ENCODE measurements at places on chromosomes 5 and 9. TPM values are rescaled to one million over a fixed set of nuclear protein-coding genes. Genes with fewer than 3 reads are reported as not detected.
A peak's percentile ranks its signal among the peaks of the same experiment; 100 is the strongest.

Gene NRG2
- 0.21 TPM for polyA plus RNA-seq

DNA sequence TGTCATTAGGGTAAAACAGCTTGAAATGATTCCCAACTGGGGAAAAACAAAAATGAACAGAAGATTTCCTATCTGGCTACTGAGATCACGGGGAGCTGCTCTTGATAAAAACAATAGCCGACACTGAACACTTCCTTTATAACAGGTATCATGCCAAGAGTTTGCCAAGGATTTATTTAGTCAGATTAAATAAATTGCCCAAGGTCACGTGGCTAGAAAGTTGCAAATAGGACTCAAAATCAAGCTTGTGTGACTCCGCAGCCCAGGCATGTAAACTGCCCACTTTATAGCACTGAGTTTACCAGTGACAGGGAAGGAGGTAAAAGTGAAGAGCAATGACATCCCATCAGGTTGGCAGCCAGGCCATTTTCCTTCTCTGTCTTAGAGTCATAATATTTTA lies 120.7 kb upstream of the ZNF618 start:
- H3K27ac ChIP-seq, result no peak overlapping the region
- no peak for DNase-seq
- H3K4me1 ChIP-seq, result no peaks in the 10 kb centered on the region
- no peak overlapping the region for H3K4me3 ChIP-seq
- H3K36me3 ChIP-seq, result no peaks in the 10 kb centered on the region
- H3K27me3 ChIP-seq, result peaks cover 10% of the 10 kb centered on the region

DNA sequence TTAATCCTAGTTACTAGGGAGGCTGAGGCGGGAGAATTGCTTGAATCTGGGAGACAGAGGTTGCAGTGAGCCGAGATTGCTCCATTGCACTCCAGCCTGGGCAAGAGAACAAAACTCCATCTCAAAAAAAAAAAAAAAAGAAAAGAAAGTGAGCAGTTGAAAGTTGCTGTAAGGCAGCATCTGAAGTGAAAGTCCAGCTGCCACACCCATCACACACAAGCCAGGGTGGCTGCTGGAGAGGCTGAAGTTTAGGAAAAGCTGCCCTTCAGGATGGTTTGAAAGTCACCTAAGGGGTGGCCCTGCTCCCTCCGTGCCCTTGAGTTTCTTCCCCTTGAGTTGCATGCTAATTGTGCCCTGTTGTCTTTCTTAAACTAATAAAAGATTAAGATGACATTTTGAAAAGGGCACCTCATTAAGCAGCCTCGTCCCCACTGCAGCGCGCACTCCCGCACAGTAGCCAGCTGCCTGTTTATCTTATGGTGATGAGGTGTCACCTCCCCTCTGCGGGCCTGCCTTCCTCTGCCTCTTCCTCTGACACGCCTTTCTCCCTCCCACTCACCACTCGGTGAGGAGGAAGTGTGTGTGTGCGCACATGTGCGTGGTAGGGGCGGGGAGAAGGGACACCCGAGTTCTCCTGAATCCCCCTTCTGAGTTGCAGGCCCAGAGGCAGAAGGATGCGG lies 104.2 kb upstream of the PANK3 start:
- no peaks in the 10 kb centered on the region for H3K27me3 ChIP-seq
- DNase-seq, result no peak
- no peaks in the 10 kb centered on the region for H3K36me3 ChIP-seq
- no peak overlapping the region for H3K4me3 ChIP-seq
- no peaks in the 10 kb centered on the region for H3K4me1 ChIP-seq

GRCh38 chr5:73726606-73727231 lies 100.7 kb downstream of the ARHGEF28 start:
- DNase-seq, result no peak
- H3K36me3 ChIP-seq, result peaks cover 8% of the 10 kb centered on the region
- no peak overlapping the region for H3K4me3 ChIP-seq
- no peaks in the 10 kb centered on the region for H3K4me1 ChIP-seq
- H3K27me3 ChIP-seq, result no peaks in the 10 kb centered on the region

GRCh38 chr5:151134228-151134627 lies 23.4 kb downstream of the ANXA6 start:
- no peak for DNase-seq
- no peak overlapping the region for H3K4me3 ChIP-seq
- H3K27me3 ChIP-seq, result no peaks in the 10 kb centered on the region
- H3K36me3 ChIP-seq, result no peaks in the 10 kb centered on the region
- no peaks in the 10 kb centered on the region for H3K4me1 ChIP-seq

Gene DOCK2
- polyA plus RNA-seq, result 0.17 TPM

Gene PDE6A
- 0.05 TPM for polyA plus RNA-seq

- no peak for DNase-seq
- no peaks in the 10 kb centered on the region for H3K27me3 ChIP-seq
- no peaks in the 10 kb centered on the region for H3K36me3 ChIP-seq
- H3K27ac ChIP-seq, result no peak overlapping the region
Measured at GRCh38 chr5:56569076-56569475, 246.3 kb upstream of the MAP3K1 start.

Gene LRRC19
- not detected for polyA plus RNA-seq

DNA sequence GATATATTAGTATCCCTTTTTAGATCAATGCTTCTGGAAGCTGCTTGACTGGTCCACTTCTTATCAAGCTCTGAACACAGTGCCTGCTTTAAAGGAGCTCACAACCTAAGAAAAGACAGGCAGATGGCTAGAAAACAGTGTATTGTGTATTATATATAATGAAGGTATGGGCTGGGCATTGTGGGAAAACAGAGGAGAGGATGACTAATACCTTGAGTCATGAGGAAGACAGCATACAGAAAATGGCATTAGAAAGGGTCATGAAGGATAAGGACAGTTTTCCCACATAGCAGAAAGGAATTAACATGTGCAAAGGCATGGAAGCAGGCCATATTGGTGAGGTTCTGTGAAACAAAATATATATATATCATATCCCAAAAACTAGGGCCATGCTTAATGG lies 309.6 kb downstream of the MLLT3 start:
- no peaks in the 10 kb centered on the region for H3K36me3 ChIP-seq
- H3K4me3 ChIP-seq, result no peak overlapping the region
- peak overlapping the region; percentile 15 for H3K27ac ChIP-seq

DNA sequence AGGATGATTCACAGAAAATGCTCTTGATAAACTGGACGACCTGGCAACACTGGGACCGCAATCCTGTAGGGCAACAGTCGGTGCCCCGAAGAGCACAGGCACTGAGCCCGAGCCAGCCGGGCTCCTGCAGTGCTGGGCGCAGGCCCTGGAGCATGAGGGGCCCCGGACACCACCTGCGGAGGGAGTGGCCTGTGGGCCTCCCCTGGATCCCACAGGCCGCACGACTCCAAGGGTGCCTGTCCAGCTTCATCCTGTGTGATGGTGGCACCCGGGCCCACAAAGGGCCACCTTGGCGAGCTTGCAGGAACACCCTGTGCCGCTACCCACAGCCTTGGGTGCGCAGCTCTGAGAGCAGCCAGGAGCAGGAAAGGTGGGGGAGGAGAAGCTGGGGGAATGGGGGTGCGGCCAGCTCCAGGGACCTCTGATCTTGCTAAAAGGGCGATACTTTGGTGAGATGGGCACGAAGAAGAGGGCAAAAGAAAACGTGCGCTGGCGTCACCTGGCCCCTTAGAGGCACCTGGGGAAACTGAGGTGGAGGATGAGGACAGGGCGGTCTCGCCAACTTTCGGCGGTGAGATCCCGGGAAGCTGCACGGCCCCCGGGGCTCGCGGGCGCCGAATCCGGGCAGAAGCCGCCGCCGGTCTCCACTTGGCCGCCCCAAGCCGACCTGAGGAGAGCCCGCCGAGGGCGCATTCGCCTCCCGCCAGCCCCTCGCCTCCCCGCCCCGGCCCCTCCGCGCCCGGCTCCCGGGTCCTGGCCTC lies 722 bp downstream of the TBC1D9B start:
- no peaks in the 10 kb centered on the region for H3K27me3 ChIP-seq
- H3K27ac ChIP-seq, result peak overlapping the region; percentile 43
- H3K4me3 ChIP-seq, result peak overlapping the region; percentile 82
- DNase-seq, result no peak
- H3K4me1 ChIP-seq, result peaks cover 12% of the 10 kb centered on the region
- peaks cover 22% of the 10 kb centered on the region for H3K36me3 ChIP-seq
